CD8-positive, alpha-beta T cell (primary cell): ENCODE measurements at places on chromosomes 1 and 21.

DNA sequence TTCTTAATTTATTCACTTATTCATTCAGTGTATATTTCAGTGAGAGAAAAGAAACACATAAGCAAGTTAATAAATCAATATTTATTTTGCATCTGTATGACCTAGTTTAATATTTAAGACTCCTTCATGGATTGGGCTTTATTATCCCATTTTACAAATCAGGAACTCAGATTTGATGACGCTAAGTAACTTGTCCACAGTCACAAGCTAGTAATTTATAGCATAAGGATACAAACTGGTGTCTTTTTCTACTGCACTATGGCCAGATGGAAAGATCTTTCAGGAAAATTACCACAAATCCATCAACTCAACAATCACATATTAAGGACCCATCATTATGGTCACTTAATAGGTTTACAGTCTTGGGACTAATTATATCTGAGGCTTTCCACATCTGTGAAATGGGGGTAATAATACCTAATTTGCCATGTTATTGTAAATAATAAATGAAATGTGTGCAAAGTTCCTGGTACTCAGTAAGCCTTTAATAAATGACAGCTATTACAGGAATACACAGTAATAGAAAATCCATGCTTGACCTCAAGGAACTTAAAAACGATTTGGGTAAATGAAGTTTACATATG, 13.3 kb downstream of the CDKN2C start:
- DNase-seq = no peak

- DNase-seq = no peak
Observed at GRCh38 chr1:205665201-205666045, 14.9 kb downstream of the SLC45A3 start.

- no peak for DNase-seq
Observed at GRCh38 chr1:182608845-182609610, 4.8 kb upstream of the RGS16 start.

DNA sequence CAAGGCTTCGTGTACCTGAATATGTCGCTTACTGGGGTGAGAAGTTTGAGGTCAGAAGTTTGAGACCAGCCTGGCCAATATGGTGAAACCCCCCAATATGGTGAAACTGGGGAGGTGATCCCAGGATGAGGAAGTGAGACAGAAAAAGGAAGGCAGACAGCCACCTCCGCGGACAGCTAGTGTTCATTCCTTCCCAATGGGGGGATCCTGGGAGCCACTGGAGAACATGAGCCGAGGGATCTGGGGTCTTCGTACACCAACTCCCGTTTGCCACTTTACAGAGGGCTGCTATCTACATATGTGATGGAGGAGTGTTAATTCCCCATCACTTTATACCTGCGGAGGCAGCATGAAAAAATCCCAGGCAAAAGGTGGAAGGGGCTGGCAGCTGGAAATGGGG, 19.6 kb upstream of the IFFO2 start:
- DNase-seq = no peak

- peak; percentile 75 for DNase-seq
Observed at GRCh38 chr1:172845371-172845770, 186.5 kb downstream of the FASLG start.

DNA sequence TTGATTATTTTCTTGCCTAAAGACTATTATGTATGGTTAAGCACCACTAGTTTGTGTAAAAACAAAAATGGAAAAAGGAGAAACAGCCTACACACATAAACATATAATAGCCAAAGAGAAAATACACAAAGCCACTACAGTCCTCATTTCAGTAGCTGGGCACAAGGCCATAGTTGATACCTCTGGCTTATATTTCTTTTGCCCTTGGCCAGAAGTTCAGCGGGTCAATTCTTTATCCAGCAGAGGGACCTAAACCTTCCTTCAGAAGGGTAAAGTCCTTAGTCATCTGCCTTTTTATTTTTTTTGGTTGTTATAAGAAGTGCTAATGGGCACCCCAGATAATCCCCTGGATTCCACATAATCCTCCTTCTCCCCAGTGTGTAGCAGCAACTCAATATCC, 134.1 kb downstream of the PIGK start:
- DNase-seq = no peak

GRCh38 chr1:25031966-25032667, 102.0 kb upstream of the RUNX3 start:
- peak; percentile 63 for DNase-seq

DNA sequence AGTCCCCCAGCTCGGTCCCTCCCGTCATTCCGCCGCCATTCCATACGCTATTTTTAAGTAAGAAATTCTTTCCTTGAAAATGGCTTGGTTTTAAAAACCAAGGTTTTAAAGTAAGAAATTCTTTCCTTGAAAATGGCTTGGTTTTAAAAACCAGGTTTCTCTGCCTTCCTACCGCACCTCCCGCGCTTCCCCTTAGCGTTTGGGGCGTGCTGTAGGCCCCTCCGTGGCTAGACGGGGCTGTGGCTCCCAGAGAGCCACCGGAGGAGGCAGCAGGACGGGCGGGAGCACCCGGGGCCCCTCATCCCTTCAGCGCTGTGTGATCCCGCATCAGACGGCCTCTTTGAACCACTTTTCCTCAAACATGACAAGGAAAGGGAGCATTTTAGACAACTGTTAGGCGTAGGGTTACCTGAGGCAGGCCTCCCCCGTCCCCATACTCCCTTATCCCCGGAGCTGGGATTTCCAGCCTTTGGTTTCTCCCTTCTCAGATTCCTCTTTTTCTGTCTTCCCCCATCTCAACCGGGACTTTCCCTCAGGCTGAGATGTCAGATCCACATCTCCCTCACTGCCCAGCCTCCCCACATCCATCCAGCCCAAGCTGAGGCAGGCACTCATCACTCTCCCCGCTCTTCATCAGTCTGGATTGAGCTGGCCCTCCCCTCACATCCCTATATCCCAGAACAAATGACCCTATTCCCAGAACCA, 541 bp upstream of the CD58 start:
- no peak for DNase-seq

- DNase-seq = no peak
Observed at GRCh38 chr1:220565670-220566069, 37.7 kb downstream of the MARK1 start.

GRCh38 chr1:9280015-9280860, 12.5 kb upstream of the SPSB1 start:
- DNase-seq = peak; percentile 44

DNA sequence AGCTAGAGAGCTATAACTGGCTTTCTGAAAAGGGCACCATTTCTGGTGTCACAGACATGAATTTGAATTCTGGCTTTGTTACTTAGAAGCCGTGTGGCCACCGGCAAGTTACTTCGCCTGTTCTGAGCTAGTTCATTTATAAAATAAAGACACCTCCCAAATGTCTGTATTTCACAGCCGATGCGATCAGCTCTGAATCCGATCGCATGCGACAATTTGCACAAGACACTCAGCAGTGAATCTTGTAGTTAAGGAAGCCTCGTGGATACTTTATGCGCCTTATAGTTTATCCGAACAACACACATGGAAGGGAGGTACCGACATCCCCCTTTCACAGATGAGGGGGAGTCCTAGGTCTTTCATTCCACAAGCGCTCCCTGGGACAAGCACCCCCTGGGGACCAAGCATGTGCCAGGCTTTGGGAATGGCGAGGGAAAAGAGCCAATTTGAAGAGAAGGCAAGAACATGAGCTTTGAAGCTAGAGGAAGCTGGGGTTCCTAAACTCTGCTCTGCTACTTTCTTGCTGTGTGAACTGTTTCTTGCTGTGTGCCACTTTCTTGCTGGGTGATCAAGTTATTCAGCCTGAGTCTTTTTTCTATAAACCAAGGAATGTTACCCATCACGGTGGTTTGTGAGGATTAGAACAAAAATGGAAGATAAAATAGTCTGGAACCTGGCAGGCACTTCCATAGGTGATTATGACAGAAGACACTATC, 3.9 kb downstream of the ID3 start:
- DNase-seq = no peak

DNA sequence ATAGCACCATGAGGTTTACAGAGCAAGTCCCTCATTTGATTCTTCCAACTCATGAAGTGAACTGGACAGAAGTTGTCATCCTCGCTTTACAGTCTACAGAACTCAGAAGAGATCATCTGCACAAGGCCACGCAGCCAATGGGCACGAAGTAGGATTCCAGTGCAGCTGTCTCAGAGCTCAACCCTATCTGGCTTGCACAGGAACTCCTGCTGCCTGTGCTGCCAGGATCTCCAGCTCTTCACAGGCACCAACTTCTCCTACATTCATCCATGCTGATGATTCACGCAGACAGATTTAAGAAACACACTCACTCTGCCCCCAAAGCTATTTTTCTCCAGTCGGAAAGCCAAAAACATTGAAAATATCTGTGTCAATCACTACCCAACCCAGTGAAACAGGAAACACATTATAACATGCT, 157.0 kb downstream of the RERE start:
- no peak for DNase-seq

- no peak for DNase-seq
Observed at GRCh38 chr1:118304722-118305359, 119.8 kb upstream of the SPAG17 start.

- DNase-seq = no peak
Observed at GRCh38 chr1:159835862-159836525, 9.3 kb downstream of the SLAMF8 start.

- no peak for DNase-seq
Observed at GRCh38 chr1:82979593-82980236, 1019.2 kb downstream of the TTLL7 start.

GRCh38 chr1:58773406-58773840, 10.4 kb downstream of the JUN start:
- DNase-seq = no peak

DNA sequence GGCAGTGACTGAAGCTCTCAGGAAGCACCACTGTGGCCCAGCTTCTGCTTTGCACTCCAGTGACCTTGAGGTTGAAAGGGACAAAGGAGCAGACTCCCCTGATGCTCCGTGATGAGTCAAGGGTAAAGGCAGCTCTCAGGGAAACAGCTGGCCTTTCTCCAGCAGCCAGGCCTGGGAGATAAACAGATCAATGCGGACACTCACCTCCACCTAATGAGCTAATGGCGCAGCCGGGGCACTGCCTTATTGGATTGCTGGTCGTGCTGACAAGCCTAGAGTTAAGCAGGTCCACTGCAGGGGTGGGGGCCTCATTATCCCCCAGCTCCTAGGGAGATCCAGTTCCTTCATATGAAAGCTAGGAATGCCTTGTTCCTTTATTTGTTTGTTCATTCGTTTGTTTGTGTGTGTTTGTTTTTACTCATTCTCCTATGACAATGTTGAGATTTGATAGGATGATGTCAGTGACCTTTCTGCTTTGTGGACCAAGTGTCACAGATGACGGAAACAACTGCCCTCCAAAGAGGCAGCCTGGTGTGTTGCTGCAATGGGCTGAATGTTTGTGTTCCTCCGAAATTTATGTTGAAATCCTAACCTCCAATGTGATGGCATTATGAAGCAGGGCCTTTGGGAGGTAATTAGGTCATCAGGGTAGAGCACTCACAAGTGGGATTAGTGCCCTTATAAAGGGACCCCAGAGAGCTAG, 141.4 kb upstream of the BEND5 start:
- no peak for DNase-seq

DNA sequence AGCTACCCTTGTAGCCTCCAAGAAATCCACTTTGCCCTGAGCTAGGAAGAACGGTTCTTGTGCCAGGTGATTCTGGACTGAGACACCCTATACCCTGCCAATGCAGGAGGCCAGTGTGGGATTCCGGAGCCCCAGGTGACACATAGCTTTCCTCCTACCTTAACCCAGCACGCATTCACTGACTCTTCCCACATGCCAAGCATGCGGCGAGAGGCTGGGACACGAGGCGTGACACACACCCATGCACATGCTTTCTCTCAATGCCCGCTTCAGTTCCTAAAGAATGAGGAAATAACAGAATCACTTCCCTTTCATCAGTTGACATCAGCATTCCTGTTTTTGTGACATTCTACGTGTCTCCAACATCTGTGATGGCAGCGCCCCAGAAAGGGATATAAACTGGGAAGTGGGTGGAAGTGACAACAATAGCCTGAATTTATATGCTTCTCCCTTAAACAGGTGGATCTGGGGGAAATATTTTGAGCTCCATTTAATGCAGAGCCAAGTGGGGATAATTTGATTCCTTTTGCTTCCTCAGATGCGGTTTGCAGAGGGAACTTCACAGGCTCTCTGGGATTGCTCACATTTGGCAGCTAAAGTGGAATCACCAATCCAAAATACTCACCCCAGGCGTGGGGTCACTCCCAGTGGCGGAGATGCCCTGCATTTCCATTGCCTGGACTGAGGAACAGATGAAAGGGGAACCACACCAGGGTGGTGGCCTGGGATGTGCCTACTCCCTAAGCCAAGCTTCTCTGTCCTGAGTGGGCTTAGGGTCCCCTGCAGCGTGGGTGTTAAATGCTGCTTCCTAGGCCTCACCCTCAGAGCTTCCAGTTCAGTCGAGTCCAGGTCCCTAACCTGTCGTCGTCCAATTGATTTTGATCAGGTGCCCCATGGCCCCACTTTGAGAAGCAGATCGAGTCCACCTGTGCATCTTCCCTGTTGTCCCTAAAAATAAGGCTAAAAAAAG, 445.1 kb downstream of the SIPA1L2 start:
- no peak for DNase-seq

DNA sequence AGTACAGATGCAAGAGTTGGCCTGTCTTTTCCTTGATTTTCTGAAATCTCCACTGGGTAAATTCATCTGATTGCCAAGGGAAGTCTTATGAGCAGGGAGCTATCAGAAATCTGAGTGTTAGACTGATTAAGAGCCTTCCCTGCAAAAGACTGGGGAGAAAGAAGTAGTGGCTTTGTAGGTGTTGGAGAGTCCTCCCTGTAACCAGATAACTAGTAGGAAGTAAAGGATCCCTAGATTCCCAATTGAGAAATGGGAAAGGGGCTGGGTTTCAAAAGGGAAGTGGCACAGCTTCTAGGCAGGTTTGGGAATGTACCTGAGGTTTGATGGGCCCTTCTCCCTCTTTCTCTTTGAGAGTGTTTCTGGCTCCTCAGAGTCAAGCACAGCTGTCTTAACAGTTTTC, 2.1 kb downstream of the TLCD4 start:
- DNase-seq = no peak

- DNase-seq = peak; percentile 70
Observed at GRCh38 chr1:234478481-234479309, at the start of gene TARBP1. TSS of gene TARBP1 (minus strand) at chr1:234479179. CDS start at chr1:234479103, 76 bp downstream.

GRCh38 chr1:7886405-7886745, 33.5 kb upstream of the UTS2 start:
- no peak for DNase-seq

DNA sequence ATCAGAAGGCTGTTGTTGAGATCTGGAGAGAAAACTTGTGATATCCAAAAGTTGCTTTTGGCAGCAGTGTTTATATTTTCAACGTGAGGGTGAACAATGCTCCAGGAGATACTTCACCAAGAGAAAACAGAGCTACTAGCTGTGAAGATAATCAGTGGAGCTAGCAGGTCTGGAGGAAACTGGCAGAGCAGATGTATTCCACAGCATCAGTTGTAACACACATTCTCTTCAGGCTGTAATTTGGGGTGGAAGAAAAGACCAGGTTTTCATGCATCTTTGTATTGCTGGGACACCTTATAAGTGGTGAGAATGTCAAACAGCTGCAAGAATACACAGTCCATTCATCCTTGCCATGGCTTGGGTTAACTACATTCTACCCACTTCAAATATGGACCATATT, 22.0 kb downstream of the AHCYL1 start:
- DNase-seq = no peak
